ENCODE measurements at places on chromosomes 3 and 15.

DNA sequence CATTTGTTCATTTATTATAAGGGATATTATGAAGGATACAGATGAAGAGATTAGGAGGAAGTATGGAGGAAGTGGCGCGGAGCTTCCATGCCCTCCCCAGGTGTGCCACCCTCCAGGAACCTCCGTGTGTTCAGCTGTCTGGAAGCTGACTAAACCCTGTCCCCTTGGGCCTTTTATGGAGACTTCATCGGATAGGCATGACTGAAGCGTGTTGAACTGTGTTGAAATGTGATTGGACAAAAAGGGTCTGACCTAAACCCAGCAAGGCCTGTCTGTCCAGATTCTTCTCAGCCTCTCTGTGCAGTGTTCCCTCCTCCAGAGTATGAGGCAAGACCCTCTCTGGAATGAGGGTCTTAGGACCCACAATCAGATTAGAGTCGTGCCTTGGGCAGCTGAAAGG is 31.7 kb downstream of the HACD3 start:
- DNase-seq: no peak

GRCh38 chr3:54999811-55000210 is 72.0 kb upstream of the LRTM1 start:
- no peak for DNase-seq

DNA sequence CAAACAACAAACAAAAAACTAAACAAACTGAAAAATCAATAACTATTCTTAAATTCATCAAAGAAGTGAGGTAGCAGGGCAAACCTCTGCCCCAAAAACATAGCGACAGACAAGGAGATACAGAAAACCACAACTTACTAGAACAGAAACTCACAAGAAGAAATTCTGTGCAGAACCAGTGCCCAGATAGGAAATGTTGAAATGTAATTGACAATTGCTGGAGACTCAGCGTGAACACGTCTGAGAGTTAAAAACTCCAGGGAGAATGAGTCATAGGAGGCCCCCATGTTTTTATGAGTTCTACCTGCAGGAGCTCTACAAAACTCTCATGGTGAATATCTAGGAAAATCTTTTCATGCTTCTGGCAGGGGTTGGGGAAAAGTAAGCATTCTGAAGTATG is 95.5 kb upstream of the SETMAR start:
- DNase-seq: no peak

- peak; percentile 73 for DNase-seq
These were observed 265.4 kb downstream of the CGGBP1 start for GRCh38 chr3:87793337-87793877.

GRCh38 chr3:157423337-157423736 is 13.3 kb upstream of the PTX3 start:
- no peak for DNase-seq

DNA sequence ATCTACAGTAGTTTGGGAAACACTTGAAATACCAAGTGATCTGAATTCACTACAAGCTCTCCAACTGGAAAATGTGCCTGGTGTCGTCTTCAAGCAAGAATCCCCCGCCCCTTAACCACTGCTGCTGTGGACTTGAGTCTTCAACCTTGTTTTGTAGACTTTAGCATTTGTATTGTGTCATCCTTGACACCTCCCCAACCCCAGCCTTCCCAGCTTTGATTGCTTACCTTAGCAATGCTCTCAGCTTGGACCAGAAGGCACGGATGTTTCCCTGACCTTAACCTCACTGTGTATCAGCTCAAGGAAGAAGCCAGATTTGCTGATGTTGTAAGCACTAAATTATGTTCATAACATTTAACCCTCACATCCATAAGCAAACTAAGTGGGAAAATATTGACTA is 146.4 kb downstream of the IGF1R start:
- no peak for DNase-seq

DNA sequence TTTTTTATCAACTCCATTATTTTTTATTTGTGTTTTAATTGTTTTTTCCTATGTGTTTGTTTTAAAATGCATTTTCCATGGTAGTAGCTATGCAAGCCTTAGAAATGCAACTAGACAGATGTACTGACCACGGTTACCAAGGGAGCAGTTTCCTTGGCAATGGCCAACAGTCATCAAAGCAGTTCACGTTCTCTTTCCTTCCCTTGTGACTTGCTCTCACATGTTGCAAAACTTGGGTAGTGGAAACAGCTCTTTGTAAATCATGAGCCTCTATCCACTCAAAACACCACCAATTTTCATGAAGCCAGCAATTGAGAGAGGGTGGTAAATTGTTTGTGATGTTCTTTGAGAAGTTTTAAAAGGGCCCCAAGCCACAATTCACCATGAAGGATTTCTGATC is 499.4 kb upstream of the MDFIC2 start:
- DNase-seq: peak; percentile 53

Data from common myeloid progenitor, CD34-positive (primary cell).